ENCODE measurements at places on chromosomes 11 and 22.

- peak; percentile 37 for DNase-seq
Observed at GRCh38 chr11:102733232-102733875, 8.6 kb upstream of the MMP8 start.

DNA sequence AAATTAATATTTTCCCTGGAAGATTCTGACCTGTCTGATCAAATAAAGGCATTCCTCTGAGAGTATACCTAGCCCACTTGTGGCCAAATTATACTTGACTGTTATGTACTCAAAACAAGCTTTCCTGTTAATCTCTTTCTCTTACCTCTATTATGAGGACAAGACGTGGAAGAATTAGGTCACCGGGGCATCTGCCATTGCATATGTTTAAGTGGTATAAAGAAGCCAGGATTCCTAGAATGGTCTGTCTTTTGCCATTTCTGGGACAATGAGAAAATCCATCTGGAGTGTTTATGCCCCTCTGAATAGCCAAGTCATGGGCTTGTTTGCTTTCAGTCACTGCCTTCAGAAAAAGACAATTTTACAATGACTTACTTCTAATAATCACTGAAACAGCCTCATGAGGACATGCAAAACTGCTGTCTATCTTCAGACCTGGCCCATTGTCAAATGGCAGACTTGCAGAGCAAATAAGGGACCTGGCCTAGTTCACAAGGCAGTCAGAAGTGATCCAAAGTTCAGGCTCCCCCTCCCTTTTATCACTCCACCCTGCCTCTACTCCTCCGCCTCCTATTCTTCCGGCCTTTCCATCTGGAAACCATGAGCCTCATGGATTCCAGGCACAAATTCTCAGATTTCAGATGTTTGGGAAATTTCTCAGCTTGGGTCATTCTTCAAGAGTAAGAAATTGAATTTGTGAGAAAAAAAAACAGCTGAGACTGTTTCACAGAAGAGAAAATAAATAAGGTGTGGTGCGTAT lies 128.1 kb upstream of the LDLRAD3 start:
- no peak for DNase-seq

DNA sequence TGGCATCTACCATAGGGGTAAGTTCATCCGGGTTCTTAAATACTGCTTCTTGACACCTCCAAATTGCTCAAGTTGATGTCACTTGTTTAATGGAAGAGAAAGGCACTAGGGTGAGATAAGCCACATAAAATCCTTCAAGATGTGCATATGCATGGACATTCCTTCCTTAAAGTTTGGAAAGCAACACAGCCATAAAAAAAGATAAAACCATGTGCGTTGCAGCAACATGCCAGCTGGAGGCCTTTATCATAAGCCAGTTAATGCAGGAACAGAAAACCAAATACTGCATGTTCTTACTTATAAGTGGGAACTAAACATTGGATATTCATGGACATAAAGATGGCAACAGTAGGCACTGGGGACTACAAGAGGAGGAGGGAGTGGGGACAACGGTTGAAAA lies 8.0 kb upstream of the IL18BP start:
- no peak for DNase-seq

DNA sequence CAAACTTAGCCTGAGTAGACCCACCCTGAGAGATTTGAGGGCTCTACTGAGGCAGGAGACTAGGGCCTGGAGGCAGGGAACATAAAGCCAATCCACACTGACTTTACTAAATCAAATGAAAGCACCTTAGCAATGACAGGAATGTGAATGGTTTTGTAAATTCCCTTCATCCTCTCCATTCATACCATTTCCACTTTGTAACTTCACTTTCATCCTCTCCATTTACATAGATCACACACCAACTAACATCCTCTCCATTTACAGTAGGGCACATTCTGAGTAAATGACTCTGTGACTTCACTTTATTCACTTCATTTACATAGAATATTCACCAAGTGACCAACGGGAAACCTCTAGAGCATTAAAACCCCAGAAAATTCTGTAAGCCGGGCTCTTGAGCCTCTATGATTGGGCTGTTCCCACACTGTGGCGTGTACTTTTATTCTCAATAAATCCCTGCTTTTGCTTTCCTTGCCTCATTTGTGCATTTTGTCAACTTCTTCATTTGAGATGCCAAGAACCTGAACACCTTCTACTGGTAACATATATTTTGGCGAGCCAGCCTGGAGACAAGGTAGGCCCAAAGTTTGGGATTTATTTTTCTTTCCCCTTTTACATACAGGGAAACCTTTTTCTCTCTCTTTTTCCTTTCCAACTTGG lies 82.9 kb downstream of the PIWIL4 start:
- DNase-seq, result no peak

DNA sequence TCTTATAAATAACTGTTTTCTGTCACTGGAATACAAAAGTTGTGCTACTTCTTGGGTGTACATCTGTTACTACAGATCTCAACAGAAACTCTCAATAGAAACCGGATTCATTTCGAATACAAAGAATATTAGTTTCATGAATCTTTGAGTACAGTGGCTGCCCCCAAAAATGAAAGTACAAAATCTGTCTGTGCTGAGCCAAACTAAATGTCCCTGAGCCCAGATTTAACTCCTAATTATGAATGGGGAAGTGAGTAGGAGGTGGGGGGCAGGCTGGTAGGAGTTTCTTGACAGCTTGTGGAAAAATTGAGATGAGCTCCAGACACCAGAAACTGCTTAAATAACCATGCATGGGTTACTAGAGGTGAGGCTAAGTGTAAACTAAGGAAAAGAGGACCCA lies 41.6 kb downstream of the PITPNB start:
- DNase-seq, result no peak

- no peak for DNase-seq
Observed at GRCh38 chr11:107397357-107397756, 60.3 kb downstream of the CWF19L2 start.

DNA sequence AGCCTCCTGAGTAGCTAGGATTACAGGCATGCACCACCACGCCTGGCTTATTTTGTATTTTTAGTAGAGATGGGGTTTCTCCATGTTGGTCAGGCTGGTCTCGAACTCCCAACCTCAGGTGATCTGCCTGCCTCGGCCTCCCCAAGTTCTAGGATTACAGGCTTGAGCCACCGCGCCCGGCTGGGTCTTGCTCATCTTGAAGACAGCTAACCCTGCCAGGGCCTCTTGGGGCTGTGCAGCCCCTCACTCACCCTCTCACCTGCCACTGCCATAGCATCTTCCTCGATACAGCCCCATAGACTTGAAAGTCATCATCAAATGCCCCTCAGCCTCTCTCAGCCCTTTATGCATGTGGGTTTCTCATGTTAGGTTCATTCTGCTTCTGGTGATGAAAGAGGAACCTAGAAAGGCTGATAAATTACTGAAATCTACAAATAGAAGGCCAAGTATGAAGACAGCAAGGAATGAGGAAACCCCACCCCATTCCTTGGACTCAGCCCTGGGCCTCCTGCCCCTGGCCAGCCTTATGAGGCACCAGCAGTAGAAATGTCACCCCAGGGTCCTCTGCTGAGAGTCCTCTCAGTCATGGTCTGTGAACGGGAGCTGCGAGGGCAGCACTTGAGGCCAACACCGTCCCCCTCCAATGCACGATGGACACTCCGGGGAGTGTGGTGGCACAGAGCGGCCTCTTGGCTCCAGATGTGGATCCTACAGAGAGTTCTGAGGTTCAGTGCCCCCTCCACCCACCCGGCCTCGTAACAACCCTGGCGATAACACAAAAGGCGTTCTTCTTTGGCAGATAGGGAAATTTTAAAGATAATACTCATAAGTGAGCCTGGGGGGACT lies 24.8 kb downstream of the SCGB1A1 start:
- DNase-seq, result no peak

GRCh38 chr11:64524158-64524527 lies 66.9 kb upstream of the SLC22A12 start:
- DNase-seq, result no peak

DNA sequence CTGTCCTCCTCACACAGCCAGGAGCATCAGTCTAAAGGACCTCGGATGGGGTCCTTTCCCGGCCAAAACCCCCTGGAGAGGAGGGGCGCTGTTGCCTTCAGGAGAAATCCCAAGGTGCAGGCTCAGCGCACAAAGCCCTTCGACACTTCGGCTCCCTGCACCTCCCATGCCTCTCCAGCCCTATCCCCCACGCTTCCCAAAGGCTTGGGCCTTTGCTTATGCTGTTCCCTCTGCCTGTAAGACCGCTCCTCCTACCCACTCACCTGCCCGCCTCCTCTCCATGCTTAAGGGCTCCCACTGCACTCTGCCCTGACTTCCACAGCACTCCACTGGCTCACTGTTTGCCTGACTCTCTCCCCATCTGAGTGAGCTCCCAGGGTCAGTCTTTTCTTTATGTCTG lies 13.5 kb downstream of the SLC15A3 start:
- no peak for DNase-seq

DNA sequence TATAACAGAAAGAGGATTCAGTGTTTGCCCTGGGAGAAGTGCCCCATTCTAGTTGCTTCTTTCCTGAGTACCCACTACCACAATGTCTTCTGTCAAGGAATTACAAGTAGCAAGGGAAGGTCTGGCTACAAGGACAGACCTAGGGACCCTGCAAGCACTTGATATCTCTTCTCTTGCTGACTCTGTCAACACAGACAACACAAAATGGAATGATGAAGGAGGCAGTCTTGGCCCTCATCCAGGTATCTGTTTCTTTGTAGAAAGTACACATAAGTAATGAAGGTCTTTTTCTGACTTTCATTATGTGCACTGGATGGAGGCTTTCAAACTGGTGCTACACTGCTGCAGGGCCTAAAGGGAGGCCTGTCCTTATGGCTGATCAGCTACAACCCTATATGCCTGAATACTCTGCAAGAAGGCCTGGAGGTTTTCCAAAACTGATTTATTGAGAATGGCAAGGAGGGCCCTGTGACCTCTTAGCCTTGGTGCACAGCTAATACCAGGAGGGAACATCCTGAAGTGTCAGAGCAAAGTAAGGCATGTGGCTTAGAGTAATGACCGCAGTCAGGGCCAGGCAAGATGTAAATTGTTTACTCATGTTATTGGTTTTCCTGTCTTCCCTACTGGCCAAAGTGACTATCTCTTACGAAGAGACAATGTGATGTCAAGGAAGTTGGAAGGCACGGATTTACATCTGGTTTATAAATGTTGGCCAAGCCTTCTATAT lies 31.2 kb downstream of the GAB2 start:
- DNase-seq, result no peak

GRCh38 chr11:62556875-62557631 lies 10.4 kb upstream of the AHNAK start:
- no peak for DNase-seq

DNA sequence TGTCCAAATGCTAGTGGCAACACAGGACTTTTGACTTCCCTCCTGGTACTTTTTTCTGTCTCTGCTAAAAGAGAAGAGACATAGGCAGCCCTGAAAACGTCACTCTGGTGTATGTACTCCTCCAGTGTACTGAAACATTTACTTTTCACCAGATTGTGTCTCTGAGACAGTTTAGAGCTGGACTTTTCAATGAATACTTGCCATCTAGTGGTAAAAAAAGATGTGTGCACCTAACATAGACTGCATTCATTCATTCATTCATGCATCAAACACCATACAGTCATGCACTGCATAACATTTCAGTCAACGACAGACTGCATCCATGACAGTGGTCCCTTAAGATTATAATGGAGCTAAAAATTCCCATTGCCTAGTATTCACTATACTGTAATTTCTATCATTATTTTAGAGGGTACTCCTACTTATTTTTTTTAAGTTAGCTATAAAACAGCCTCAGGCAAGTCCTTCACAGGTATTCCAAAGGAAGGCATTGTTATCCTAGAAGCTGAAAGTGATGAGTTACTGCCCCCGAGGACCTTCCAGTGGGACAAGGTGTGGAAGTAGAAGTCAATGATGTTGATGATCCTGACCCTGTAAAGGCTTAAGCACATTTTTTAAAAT lies 186.2 kb downstream of the SPON1 start:
- DNase-seq, result no peak

DNA sequence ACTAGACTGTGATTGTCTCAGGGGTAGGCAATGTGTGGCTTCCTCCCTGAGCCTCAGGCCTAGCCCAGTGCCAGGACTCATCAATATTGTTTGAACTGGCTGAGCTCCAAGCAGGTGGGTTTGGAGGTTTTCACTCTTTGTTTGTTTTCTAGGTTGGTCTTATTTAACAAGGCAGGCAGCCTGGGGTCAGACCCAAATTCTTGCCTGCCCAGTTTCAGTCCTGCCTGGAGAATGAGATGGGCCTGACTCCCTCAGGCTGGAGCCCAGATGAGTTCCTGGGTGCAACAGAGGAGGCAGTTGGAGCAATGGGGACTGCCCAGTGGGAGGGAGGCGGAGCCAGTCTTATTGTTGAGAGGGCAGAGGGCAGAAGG lies 28.3 kb upstream of the TP53I11 start:
- no peak for DNase-seq
